ENCODE measurements at places on chromosomes 1 and 21.

GRCh38 chr1:97505289-97505688 lies 415.5 kb downstream of the DPYD start:
- no peak for DNase-seq

GRCh38 chr1:236904892-236905741 lies 99.1 kb downstream of the MT1HL1 start:
- no peak for DNase-seq

DNA sequence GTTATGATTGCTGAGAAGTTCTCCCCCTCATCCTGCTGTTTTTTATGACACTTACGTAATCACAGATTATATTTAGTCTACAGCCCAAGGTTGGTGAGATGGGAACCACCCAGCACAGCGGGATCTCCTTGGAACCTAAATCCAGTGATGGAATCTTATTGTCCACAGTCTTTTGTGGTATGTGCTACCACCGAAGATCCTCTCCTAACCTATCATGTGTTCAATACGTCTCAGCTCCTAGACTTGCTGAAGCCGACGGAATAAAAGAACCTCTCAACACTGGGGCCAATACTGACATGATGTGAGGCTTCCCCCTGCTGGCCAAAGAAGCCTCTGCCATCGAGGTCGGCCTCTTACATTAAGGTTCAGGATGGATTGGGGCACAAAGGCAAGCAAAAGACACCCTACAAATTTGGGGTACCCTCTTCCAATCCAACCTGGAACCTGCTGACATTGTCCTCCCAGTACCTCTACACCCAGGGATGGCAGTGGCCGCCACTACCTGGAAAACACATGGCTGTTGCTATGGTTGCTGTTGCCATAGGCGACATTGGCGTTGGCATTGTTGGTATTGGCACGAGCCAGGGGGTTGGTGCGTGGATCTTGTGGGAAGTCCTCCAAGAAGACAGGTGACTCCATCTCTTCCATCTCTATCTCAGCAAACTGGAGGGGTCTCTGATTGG lies 19.4 kb upstream of the KIF21B start:
- no peak for DNase-seq

GRCh38 chr1:211257826-211258225 lies 1.3 kb upstream of the RCOR3 start:
- no peak for DNase-seq

- DNase-seq: no peak
Observed at GRCh38 chr21:14982336-14982735, 82.5 kb downstream of the NRIP1 start.

DNA sequence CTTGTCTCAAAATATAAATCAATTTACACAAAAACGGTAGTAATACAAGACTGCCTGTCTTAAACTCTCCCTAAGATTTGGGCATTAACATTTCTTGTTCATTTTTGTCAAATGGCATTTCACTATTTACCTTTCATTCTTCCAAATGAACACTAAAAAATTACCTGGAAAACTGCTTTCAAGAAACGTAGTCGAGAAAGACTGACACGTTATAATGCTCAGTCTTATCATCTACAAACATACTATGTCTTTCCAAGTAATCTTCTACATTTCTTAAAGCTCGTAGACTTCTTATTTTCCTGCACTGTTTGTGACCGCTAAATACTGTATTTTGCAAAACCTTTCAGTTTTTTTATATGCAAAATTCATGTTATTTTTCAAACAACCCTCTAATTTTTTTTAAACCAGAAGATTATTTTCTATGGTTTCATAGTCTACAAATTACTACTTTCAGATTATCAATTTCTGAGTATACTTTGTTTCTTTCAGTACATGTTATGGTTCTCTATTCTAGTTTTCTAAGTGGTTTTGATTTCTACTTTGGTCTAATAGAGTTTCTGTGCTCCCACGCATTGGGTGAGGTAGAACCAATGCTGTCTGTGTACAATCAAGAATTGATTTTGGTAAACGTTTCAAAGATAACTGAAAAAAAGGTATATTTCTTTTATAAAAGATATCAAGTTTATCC lies 336.4 kb downstream of the SMYD3 start:
- peak; percentile 13 for DNase-seq

DNA sequence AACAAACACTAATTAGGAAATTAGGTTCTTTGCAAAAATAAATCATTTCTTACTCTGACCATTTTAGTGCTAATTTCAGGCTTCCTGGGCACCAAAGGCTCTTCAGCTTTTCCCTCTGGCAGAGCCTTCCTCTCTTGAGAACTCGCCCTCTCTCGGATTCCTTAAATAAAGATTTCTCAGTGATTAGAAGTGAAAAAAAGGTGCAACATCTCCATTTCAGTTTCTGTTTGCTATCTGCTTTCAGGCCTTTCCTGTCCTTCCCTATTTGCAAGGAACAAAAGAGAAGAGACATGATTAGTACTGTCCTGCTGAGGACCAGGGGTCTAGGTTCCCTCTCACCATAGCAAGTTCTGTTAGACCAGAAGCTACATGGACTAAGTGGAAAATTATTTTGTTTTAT lies 27.8 kb upstream of the CACYBP start:
- no peak for DNase-seq
